ENCODE measurements at places on chromosomes 7 and 10. TPM values are rescaled to one million over a fixed set of nuclear protein-coding genes. Genes with fewer than 3 reads are reported as not detected.

The SLC26A3 gene
- total RNA-seq, result not detected

The ASIC3 gene
- 22.3 TPM for total RNA-seq

The TAS2R3 gene
- total RNA-seq, result 2.4 TPM

The APBB1IP gene
- 196 TPM for total RNA-seq

The PTF1A gene
- not detected for total RNA-seq

The LRRC61 gene
- not detected for total RNA-seq

The TRIM56 gene
- 47.3 TPM for total RNA-seq

The MORN4 gene
- 5.4 TPM for total RNA-seq

The STRA8 gene
- total RNA-seq, result not detected

The NKX1-2 gene
- not detected for total RNA-seq

The MCM10 gene
- total RNA-seq, result 87.8 TPM

The SCIN gene
- not detected for total RNA-seq

The PRR15 gene
- total RNA-seq, result not detected

The CTTNBP2 gene
- total RNA-seq, result not detected

The SH2D4B gene
- total RNA-seq, result not detected

The RPEL1 gene
- total RNA-seq, result not detected

The FGF8 gene
- 0.86 TPM for total RNA-seq

The ADAMTS14 gene
- 0.11 TPM for total RNA-seq

The CCL24 gene
- total RNA-seq, result not detected

The TWIST1 gene
- not detected for total RNA-seq

The RTKN2 gene
- total RNA-seq, result 12.3 TPM

The MSMB gene
- not detected for total RNA-seq

The TMEM139 gene
- 0.46 TPM for total RNA-seq

The AIFM2 gene
- total RNA-seq, result 2.4 TPM

All from OCI-LY7 (cell line).